ENCODE measurements at places on chromosomes 4 and X.

DNA sequence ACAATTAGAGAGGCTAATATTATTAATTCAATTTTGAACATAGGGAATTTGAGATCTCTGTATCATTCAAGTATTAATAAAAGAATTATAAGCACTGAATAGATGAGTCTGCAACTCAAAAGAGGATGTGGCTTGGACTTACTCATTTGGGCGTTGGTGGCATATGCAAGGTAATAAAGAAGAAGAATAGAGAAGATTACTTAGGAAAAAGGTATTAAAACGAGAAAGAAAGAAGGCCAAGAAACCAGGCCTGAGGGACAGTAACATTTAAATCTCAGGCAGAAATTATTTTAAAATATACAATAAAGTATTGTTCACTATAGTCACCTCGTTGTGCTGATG, 383.0 kb upstream of the INTU start:
- DNase-seq, result no peak

DNA sequence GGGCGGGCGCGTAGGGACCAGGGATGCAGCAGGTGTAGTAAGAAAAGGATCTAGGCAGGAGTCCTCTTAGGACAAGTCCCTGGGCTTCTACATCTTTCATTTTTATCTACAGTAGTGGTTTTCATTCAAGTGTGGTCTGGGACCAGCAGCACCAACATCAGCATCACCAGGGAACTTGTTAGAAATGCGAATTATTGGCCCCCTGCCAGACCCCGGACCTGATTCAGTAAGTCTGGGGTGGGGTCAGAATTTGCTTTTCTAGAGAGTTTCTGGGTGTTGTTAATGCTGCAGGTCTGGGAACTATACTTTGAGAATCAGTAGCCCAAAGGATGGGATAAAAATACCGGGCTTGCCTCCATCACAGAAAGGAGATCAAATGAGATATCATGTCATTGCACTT, 1.3 kb upstream of the PCYT1B start:
- no peak for DNase-seq

GRCh38 chr4:1193206-1194009, 21.0 kb upstream of the SPON2 start:
- no peak for DNase-seq

DNA sequence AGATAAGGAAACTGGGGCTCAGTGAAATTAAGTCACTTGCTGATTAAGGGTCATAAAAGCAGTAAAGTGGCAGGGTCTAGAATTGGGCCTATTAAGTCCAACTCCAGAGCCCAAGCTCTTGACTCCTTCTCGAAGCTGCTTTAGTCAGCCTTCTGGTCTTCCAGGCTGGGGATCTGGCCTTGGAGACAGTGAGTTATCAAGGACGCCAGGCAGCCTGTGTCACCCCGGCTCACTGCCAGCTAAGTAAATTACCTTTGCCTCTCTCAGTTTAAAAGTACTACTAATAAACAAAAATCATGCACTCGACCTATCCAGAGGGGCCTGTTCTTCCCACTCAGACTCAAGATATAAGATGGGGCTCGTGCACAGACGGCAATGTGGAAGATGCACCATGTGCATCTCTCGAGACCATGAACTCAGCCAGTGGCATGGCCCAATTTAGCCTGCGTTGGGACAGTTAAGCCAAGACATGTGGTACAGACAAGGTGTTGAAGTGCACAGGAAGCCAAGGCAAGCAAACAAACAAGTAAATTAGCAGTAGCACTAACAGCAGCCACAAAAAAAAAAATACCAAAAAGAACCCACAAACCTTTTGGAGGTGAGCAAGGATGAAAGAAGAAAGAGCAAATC, 62.0 kb upstream of the MAP3K15 start:
- no peak for DNase-seq

DNA sequence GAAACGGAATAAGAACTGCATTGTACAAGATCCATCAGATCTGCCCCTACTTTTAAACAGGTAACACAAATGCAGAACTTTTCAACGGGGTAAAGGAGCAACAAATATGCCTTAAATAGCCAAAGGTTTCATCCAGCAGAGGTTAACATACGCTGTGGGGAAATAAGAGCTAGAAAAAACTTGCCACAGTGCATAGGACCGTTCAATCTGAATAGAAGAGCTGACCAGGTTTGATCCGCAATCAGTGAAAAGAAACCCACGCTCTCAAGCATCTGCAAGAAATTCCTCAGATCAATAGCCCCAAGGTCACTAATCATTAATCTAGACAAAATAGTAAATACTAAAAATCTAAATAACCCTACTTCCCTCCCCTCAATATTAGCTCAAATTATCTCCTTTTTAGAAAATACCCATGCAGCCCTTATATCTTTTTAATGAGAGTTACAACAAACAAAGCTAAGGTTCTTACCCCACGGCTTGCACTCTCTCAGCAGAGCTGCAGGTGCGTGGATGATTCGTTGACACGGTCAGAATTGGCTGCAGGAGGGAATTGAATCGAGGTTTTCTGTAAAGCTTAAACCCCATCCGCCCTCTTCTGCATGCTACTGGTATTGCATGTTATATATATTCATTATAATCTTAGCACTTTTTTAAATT, at the start of gene TLR10:
TSS of gene TLR10 (minus strand) at position 539 of the 657 bp plus-strand sequence. CDS start 7,400 bp downstream, outside the sequence.
- no peak for DNase-seq

DNA sequence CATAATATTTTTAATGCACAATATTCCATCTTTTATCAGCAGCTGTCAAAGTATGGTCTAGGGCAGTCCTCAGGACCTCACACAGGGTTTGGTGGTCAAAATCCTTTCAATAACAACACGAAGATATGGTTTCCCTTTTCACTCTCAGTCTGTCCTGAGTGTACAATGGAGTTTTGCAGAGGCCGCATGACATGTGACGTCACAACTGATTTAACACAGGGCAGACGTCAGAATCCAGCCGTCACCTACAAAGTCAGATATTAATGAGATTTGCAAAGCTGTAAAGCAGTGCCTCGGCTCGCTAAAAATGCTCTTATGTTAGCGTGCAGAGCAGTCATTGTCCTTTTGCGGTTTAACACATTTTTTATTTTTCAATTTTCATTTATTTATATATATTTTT, 12.5 kb downstream of the ABLIM2 start:
- DNase-seq, result no peak

DNA sequence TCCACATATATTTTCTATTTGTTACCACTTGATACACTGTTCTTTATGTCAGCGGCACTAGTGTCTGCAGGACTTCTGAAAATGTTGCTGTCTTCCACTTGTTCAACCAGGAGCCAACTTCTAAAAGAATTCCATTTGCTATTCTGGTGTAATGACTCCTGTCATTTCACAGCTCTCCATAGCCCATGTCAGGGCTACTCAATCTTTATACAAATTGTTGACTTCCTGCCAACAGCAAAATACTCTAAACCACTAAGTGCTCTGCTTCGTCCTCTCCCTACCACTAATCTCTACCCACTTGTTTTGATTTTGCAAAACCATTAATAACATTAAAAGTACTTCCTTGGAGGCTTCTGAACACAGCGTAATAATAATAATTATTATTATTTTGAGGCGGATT, 7.2 kb downstream of the CTSO start:
- DNase-seq, result no peak

GRCh38 chrX:34638116-34638515, 19.0 kb downstream of the TMEM47 start:
- DNase-seq, result no peak

DNA sequence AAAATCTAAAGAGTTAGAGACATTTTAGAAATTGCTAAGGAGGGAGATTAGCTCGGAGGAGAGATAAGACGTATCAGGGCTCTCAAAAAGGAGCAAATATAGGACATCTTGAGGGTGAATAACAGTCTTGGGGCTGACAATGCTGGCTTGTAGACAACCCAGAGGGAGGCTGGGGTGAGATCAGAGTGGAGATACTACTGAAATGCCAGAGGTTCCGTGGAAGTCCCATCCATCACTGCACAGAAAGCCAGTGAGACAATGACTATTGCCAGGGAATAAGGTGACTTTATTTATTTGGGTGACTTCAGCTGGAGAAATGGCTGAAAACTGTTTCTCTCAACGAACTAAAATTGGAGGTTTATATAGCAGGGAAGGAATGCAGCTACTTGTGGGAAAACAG, 838.1 kb upstream of the AGA start:
- DNase-seq, result no peak

- no peak for DNase-seq
Measured at GRCh38 chr4:71275570-71275969, 63.2 kb upstream of the SLC4A4 start.

DNA sequence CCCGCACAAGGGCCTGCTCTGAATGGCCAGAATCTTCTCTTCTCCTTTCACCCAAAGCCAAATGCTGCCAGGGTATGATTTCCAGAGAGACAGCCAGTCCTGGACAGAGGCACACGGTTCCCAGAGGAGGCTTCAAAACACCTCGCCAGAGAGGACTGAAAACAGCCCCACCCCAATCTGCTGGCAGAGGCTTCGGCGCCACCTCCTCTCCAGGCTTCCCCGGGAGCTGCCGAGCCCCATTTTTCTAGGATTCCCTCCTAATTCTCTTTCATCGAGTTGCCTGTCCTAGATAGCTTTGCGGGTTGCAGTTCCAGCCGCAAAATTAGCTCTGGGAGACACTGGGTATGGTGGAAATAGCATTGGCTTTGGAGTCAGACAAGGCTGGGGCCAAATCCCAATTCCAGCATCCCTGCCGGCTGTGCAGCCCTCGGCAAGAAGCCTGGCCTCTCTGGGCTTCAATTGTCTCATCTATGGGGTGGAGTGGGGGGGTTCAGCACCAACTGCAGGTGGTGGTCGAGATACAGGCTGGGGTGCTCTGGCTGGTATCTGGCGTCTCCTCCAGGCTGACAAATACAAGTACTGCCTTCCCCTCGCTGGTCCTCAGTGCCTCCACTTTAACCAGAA, 22.6 kb downstream of the PPP2R2C start:
- DNase-seq, result peak; percentile 63

DNA sequence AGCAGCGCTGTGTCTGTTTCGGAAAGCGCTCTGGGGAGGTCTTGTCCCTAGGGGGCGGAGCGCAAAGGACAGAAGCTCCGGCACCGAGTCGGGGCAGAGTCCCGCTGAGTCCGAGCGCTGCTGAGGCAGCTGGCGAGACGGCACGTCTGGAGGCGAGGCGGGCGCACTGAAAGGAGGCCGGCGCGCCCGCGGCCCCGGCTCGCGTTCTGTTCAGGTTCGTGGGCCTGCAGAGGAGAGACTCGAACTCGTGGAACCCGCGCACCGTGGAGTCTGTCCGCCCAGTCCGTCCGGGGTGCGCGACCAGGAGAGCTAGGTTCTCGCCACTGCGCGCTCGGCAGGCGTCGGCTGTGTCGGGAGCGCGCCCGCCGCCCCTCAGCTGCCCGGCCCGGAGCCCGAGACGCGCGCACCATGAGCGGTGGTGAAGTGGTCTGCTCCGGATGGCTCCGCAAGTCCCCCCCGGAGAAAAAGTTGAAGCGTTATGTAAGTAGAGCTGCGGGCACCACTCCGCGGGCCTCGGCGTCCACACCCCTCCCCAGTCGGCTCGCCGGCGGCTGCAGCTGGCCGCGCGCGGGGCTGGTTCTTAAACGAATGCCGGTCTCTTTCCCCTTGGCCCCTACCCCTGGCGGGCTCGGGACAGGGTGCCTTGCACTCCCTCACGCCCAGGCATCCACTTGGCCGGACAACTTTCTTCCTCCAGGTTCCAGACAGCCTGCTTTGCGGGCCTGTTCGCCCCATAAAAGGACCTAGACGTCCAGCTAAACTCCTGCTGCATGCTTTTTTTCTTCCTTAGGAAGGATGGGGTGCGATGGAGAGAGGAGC, at the start of gene GAB1:
TSS of gene GAB1 (plus strand) at position 96 of the 819 bp plus-strand sequence. CDS start at position 409, 313 bp downstream.
- peak; percentile 82 for DNase-seq

DNA sequence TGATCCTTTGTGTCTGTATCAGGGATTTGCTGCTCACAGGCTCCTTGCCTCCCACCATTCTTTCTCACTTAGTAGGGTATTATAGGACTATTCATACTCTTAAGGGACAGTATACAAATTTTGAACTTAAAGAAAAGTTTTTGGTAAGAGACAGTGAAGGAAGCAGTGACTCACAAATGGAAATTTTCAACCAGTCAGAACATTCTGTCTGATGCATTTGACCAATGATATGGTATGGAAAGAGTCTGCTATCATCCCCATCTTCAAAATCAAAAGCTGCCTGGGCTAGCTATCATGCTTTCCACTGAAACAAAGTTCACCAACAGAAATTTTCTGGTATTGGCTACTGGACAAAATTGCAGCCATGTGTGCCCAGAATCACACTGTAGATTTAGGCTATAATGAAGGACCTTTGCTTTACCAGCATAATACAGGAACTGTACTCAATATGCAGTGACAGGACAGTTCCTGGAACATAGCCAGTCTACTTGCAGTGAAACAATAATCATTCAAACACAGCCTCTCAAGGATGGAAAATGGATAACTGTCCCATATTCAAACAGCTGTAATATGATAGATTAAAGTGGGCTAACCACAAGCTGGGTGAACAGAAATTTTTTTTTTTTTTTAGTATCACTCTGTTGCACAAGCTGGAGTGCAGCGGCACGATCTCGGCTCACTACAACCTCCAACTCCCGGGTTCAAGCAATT, 109.0 kb upstream of the ACSL4 start:
- DNase-seq, result no peak

GRCh38 chr4:152968806-152969394, 32.8 kb downstream of the FHDC1 start:
- DNase-seq, result no peak

GRCh38 chr4:185591679-185592141, 56.4 kb upstream of the PDLIM3 start:
- DNase-seq, result no peak

GRCh38 chr4:17957688-17958087, 63.9 kb downstream of the LCORL start:
- no peak for DNase-seq

DNA sequence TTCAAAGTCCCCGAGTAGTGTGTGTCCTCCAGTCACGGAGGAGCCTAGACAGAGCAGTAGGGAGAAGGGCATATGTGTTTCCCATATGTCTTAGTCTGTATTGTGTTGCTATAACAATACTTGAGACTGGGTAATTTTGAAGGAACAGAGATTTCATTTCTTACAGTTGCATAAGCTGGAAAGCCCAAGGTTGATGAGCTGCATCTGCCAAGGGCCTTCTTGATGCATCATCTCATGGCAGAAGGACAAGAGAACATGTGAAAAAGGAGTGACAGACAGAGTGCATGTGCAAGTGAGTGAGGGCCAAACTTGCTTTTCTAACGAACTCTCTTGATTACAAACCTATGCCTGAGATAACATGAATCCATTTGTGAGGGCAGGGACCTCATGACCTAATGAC, 243.4 kb downstream of the ARHGAP10 start:
- no peak for DNase-seq

DNA sequence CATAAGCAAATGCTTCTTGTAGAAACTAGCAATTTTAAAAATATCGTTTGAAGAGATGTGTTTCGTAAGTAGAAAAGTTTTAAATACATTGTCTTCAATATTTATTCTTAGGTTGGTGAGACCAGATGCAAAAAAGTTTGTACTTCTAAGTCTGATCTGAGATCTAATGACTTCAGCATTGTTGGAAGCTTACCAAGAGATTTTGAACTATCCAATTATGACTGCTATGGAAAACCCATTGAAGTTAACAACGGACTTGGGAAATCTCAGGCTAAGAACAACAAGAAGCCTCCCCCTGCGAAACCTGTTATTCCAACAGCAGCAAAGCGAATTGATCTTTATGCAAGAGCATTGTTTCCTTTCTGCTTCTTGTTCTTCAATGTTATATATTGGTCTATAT, 50.2 kb upstream of the GRIA2 start:
- no peak for DNase-seq
